ENCODE measurements at places on chromosomes 12 and 14. TPM values are rescaled to one million over a fixed set of nuclear protein-coding genes. Genes with fewer than 3 reads are reported as not detected.

Gene DLST
- total RNA-seq: 107 TPM

Gene LUM
- 481 TPM for total RNA-seq

Gene SERPINA12
- total RNA-seq: not detected

Gene HOXC11
- total RNA-seq: not detected

Gene TRAFD1
- 38.9 TPM for total RNA-seq

Gene PRR4
- total RNA-seq: 4.4 TPM

Gene SVOP
- not detected for total RNA-seq

GRCh38 chr12:105457026-105457425 lies 126.5 kb downstream of the C12orf75 start:
- DNase-seq: no peak

DNA sequence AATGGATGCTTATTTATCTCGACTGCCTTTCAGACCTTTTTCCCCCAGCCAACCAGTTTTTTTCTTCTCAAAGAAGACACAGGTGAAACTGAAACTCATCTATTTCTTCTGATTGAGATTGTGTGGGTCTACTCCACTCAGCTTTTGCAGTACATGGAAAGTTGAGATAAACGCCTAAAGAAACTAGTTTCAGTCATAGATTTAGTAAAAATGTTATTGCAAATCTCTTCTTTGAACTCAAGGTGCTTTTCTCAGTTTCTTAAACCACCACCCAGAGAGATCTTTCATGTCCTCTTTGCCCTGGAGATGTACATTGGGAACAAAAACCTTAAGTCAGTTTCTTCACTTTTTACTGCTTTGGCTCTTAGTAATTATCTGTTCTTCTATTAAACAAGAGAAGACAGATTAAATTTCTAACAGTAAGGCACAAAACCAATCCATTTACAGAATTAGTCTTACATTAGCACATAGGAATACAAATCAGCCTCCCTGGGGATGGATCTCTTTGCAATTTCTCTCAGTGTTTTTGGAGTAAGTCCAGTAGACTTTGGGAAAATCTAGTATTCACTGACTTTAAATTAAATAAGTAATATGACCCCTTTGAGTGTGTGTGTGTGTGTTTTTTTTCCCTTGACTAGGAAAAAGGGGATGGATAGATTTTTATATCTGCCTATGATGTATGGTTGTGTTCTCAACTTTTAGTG lies 11.6 kb downstream of the FBXW8 start:
- DNase-seq: no peak

DNA sequence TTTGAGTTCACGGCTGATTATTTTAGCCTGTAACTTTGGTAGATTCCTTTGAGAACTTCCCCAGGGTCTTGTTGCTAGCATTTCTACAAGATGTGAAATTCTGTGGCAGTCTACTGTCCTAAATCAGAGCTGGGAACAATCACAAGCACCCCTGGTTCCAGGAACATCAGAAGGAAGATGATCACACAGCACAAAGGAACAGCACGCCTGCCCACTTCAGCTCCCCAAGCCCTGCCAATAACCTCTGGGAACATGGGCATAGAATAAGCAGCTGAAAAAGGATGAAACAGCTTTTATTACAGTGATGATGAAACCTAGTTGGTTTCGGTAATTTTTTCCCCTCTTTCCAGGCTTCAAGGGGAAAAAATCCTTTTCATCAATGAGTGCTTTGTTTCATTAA lies 12.3 kb downstream of the GPR19 start:
- DNase-seq: no peak

DNA sequence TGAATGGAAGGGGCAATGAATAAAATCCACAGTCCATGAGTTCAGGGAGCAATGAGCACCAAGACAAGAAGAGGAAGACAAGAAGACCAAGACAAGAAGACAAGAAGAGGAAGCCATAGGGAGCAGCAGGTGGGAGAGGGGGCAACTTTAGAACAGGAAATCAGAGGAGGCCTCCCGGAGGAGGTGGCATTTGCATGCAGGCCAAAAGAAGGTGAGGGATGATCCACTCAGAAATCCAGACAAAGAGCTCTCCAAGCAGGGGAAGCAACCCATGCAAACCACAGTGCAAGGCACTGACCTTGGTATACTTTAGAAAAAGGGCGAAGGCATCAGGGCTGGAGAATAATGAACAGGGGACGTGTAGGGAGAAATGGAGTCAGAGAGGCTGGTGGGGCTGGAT lies 58.6 kb downstream of the SCARB1 start:
- no peak for DNase-seq

DNA sequence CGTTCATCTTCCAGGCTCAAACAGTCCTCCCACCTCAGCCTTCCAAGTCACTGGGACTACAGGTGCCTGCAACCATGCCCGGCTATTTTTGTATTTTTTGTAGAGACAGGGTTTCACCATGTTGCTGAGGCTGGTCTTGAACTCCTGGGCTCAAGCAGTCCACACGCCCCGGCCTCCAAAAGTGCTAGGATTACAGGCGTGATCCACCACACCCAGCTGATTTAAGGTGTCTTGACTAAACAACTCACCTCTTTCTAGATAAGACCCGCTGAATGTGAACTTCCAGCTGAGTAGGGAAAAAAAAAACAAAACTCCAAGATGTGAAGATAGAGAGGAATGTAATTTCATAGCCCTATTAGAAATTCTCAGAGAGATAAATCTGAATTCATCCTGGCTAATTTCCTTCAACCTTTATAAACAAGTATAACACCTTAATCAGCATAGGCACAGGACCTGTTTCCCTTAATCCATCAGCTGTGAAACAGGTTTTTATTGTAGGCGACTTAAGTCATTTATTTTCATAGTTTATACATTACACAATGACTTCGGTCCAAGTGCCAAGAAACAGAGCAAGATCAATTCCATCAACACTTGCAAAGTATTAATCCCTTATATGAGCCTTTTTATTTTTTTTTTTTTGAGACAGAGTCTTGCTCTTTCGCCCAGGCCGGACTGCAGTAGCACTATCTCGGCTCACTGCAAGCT lies 51.5 kb downstream of the HCAR2 start:
- DNase-seq: no peak

DNA sequence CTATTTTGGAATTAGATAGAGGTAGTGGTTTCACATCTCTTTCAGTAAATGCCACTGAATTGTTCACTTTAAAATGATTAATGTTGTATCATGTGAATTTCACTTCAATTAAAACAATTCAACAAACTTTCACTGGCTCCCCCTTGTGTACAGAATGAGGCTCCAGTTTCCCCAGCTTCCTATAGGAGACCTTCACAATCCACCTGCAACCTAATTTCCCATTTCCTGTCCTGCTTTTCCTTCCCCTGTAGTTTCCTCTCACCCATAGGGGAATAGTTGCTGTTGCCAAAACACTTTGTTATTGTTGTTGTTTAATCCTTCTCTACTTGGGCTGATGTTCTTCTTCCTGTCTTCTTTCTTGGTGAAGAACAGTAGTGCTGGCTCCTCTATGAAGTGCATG lies 59.8 kb downstream of the NPAS3 start:
- DNase-seq: no peak

DNA sequence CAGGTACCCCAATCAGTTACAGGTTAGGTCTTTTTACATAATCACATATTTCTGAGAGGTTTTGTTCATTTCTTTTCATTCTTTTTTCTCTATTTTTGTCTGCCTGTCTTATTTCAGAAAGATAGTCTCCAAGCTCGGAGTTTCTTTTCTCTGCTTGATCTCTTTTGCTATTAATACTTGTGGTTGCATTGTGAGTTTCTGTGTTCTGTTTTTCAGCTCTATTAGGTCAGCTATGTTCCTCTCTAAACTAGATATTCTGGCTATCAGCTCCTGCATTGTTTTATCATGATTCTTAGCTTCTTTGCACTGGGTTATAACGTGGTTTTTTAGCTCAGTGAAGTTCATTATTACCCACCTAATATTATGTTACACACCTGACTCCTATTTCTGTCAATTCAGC lies 914.1 kb downstream of the TRHDE start:
- no peak for DNase-seq

DNA sequence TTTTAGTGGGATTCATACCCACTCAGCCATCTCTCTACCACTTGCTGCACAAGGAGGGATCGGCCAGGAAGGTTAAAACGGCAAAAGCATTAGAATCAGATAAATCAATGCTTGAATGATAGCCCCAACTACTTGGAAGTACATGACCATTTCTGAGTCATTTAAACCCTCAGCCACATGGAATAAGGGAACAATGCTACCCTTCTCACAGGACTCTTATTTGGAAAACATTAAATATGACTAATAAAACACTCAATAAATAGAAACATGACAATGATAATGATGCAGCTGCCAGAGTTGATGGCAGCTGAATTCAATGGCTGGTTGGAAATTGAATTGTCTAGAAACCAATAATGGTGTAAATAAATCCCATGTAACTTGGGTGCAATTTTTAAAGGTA lies 165.4 kb downstream of the FLRT2 start:
- DNase-seq: no peak

DNA sequence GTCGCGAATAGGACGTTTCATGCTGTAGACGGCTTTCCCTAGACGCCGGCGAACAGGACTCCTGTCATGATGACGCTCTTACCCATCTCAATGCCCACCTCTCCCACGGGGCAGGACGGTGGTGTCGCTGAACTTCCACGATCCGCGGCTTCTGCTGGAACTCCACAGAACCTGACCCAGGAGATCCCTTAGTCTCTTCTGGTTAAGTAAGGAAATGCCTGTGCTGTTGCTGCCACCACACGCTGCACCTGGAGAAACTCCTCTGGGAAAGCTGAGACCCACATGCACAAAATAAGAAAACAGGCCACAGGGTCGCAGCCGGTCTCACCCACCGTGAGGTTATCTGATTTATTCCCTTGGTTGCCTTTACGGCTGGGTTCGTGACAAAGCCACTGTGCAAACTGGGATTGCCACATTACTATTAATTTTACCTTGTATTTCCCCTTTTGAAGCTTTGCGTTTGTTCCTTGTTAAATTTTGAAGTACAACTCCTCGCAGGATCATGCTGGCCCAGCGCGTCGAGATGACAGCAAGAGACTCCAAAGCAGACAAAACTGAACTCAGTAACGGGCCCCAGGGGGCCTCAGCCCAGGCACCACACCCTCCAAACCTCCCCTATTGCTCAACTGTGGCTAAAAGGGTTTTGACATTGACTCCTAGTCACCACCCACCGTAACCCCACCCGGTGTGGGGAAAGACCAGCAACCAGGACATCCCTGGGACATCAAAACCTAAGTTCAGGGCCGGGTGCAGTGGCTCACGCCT lies 9.2 kb upstream of the MMP17 start:
- DNase-seq: no peak

DNA sequence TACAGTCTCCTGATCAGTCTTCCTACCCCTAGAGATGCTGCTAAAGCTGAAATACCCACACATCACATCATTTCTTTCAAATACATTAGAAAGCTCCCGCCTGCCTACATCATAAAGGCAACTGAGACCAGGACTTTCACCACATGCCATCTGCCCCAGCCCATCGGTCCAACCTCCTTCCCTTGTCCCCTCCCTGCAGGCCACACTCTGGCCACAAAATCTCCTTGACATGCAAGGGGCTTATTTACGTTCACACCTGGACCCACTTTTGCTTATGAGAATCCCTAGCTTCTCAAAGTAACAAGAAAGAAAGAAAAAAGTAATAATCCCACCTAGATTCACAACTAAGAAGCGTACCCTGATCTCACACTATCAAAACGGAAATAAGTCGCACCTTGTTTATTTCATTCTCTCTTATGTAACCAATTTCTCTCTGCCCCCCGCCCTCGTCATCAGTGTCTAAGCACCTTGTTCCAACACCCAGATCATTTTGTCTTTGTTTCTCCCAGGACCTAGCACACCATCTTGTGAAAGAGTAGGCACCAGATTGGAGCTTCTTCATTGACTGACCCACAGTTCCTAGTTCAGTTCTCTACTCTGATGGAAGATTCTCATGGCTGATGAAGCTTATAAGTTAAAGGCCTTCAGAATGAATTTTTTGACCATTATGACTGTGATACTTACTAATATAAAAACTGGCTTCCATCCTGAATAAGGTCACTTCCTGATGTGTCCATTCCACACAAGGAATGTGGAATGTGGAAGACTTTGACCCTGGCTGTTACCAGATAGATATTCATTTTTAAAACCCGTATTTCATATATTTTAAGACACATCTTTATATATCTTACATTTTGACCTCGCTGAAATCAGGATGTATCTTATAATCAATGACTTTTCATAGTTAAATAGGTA lies 7.7 kb downstream of the WSB2 start:
- no peak for DNase-seq

DNA sequence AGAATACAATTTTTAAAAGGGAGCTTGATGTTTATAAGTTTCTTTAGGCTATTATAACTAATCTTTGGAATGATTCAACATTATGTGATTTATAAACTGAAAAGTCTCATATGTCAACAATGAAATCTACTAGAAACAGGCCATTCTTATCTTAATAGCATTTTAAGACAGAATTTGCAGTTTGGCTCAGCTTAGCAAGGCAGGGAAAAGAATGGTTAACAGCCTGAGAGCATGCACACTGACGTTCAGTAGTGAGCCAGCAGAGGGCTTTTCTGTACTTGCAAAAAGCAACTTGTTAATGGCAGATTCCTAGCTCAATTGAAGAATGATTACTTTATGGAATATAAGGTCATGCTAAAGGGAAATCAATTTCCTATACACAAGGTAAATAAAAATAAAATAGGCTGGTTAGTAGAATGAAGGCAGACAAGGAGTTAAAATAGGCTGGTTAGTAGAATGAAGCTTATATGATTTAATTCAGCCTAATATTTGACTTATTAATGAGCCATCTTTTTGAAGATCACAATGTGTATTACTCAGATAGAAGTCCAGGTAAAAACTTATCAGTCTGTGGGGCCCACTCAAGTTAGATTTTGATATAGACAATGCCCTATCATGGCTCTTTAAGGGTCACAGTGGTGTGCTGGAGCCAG lies 95.9 kb downstream of the OTOGL start:
- DNase-seq: no peak

DNA sequence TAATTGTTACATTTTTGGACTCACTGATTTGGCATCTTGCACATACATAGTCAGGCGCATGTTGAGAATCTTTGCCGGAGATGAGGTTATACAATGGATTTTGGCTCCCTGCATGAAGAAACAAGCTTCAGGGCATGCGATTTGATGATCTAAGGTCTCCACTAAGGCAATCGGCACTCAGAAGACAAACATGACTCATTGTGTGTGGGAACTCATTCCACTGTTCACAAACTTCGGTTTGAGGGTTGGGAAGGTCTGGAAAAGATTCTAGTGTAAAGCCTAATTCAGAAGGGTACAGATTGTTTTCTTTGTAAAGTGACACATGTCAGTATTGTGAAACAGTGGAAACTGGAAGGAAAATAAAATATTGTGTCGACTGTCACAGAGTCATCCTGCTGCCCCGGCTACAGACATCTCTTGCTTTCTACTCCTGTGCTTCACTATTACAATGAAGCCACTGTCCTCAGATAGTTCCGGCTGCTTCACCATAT lies 192.6 kb upstream of the HMGA2 start:
- DNase-seq: no peak

DNA sequence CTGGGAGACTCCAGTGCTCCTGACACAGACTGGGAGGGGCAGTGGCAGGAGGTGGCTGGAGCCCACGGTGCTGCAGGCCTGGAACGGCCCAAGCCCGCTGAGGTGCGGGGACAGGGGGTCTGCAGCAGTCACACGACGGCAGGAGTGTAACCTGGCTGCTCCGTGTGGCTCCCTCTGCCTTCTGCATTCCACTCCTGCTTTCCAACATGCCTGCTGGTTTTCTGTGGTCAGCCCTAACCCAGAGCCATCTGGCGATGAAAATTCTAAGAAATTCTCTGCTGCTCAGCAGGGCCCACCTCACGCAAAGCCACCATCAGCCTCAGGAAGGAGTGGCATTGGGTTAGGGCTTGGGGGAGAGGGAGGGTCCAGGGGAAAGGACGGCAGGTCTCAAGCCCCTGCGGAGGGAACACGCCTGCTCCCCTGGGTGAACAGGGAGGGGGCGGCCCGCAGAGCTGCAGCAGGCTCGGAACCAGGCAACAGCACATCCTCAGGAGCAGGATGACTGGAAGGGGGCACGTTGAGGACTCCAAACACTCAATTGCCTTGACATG lies 5.0 kb upstream of the FBRSL1 start:
- DNase-seq: no peak

All from osteocyte (in vitro differentiated cells).